ENCODE measurements at places on chromosomes 6 and 20. TPM values are rescaled to one million over a fixed set of nuclear protein-coding genes. Genes with fewer than 3 reads are reported as not detected.

- no peak for DNase-seq
- no peak overlapping the region for H3K27ac ChIP-seq
- no peaks in the 10 kb centered on the region for H3K27me3 ChIP-seq
- no peaks in the 10 kb centered on the region for H3K36me3 ChIP-seq
- H3K4me3 ChIP-seq: no peak overlapping the region
Measured at GRCh38 chr6:163646133-163646532, 231.6 kb downstream of the QKI start.

GRCh38 chr6:10163203-10163962 lies 251.5 kb downstream of the TFAP2A start:
- no peaks in the 10 kb centered on the region for H3K27me3 ChIP-seq
- DNase-seq: no peak
- H3K4me3 ChIP-seq: no peak overlapping the region
- H3K4me1 ChIP-seq: no peaks in the 10 kb centered on the region

DNA sequence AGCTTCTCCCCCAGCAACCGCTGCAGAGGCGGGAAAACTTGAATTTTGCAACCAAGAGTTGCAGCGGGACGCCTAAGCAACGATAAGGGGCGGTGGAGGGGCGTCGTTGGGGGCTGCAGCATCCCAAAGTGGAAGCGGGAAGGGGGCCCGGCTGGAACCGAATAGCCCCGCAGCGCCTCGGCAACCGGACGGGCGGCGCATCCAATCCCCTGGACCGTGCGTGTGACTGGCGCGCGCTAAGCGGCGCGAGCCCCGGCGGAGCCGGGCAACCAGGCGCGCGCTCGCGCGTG lies 670 bp upstream of the PARD6B start:
- no peaks in the 10 kb centered on the region for H3K4me1 ChIP-seq
- H3K36me3 ChIP-seq: no peaks in the 10 kb centered on the region
- DNase-seq: no peak
- peak overlapping the region; percentile 94 for H3K4me3 ChIP-seq

- H3K4me1 ChIP-seq: peaks cover 9% of the 10 kb centered on the region
- H3K27ac ChIP-seq: no peak overlapping the region
- no peaks in the 10 kb centered on the region for H3K27me3 ChIP-seq
- DNase-seq: no peak
- H3K4me3 ChIP-seq: no peak overlapping the region
- H3K36me3 ChIP-seq: no peaks in the 10 kb centered on the region
Measured at GRCh38 chr6:150150458-150150820, 7.6 kb downstream of the PPP1R14C start.

RBPJL gene
- total RNA-seq: 0.74 TPM

DNA sequence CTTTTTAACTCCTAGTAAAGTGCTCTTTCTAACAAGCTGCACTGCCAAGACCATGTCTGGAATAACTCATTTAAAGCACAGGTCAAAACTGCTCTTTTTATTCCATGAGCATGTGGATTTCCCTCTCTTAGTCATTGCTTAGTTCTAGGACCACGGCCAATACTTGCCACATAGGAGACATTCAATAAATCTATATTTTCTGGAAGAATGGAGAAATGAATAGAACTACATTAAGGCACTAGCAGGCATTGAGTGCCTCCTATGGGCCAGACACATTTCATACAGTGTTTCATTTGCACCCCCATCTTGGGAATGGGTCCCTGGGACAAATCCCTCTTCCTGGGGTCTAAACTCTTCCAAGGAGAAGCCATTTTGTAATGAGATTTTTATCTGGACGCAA lies 552.8 kb upstream of the CITED2 start:
- no peak overlapping the region for H3K27ac ChIP-seq
- no peak for DNase-seq
- H3K4me3 ChIP-seq: no peak overlapping the region
- no peaks in the 10 kb centered on the region for H3K27me3 ChIP-seq
- no peaks in the 10 kb centered on the region for H3K4me1 ChIP-seq
- no peaks in the 10 kb centered on the region for H3K36me3 ChIP-seq

CAP2 gene
- total RNA-seq: 2.7 TPM
